Thymus (tissue), 14 donors: ENCODE measurements at places on chromosomes 2 and 18. TPM values are rescaled to one million over a fixed set of nuclear protein-coding genes. Genes with fewer than 3 reads are reported as not detected.

GRCh38 chr2:12321886-12322285 is 394.9 kb upstream of the TRIB2 start:
- H3K27me3 ChIP-seq = no peaks in the 10 kb centered on the region
- DNase-seq = no peak
- no peak overlapping the region for H3K27ac ChIP-seq
- H3K4me1 ChIP-seq = no peaks in the 10 kb centered on the region
- no peak overlapping the region for H3K4me3 ChIP-seq

- DNase-seq = peak; percentile 9
- no peaks in the 10 kb centered on the region for H3K27me3 ChIP-seq
- peak overlapping the region; percentile 98 for H3K27ac ChIP-seq
- peaks cover 8% of the 10 kb centered on the region for H3K4me1 ChIP-seq
- no peaks in the 10 kb centered on the region for H3K36me3 ChIP-seq
Observed at GRCh38 chr2:119760237-119760955, 674 bp downstream of the PTPN4 start.

DNA sequence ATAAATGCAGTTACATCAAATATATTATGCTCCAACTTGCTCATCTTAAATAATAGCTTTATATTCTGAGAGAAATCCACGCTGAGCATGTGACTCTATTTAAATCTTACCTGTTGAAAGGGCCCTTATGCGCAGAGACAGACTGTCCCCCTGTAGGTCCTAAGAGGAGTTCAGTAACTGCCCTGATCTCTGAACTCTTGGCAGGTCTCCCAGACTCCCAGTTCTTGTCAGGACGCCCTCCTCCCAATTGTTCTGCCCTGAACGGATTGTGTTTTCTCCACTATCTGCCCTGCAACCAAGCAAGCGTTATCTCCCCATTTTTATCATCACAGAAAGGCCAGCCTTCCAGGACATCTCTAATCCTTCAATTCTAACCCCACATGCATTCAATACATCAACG is 954.6 kb downstream of the TSN start:
- no peaks in the 10 kb centered on the region for H3K4me1 ChIP-seq
- H3K27me3 ChIP-seq = no peaks in the 10 kb centered on the region
- no peak overlapping the region for H3K27ac ChIP-seq
- no peaks in the 10 kb centered on the region for H3K36me3 ChIP-seq

GRCh38 chr2:238716171-238716570 is 131.7 kb upstream of the TWIST2 start:
- no peaks in the 10 kb centered on the region for H3K36me3 ChIP-seq
- DNase-seq = no peak
- H3K27ac ChIP-seq = no peak overlapping the region
- H3K27me3 ChIP-seq = no peaks in the 10 kb centered on the region
- no peaks in the 10 kb centered on the region for H3K4me1 ChIP-seq

DNA sequence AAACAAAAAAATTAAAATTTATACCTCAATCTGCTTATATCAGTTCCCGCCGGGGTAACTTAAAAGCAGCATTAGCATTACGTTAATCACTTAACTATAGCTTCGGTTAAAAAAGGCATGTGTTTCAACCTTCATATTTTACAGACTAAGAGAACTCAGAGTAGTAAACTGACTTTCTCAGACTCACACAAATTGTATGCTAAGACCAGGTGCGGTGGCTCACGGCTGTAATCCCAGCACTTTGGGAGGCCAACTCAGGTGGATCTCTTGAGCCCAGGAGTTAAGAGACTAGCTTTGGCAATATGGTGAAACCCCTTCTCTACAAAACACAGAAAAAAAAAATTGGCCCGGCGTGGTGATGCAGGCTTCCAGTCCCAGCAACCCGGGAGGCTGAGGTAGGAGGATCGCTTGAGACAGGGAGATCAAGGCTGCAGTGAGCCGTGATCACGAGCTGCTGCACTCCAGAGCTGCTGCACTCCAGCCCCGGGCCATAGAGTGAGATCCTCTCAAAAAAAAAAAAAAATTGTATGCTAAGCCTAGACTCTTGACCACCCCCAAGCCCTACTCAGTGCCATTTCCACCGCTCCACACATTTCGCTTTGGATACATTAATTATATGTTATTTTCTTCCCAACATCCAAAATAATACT is 2.4 kb downstream of the HNRNPLL start:
- no peaks in the 10 kb centered on the region for H3K27me3 ChIP-seq
- peaks cover 6% of the 10 kb centered on the region for H3K4me1 ChIP-seq
- DNase-seq = no peak
- peak overlapping the region; percentile 5 for H3K27ac ChIP-seq
- H3K36me3 ChIP-seq = no peaks in the 10 kb centered on the region

GRCh38 chr2:25000503-25001324 is 29.0 kb upstream of the DNAJC27 start:
- H3K27ac ChIP-seq = no peak overlapping the region
- H3K36me3 ChIP-seq = no peaks in the 10 kb centered on the region
- no peaks in the 10 kb centered on the region for H3K4me1 ChIP-seq
- DNase-seq = no peak
- H3K4me3 ChIP-seq = no peak overlapping the region

DNA sequence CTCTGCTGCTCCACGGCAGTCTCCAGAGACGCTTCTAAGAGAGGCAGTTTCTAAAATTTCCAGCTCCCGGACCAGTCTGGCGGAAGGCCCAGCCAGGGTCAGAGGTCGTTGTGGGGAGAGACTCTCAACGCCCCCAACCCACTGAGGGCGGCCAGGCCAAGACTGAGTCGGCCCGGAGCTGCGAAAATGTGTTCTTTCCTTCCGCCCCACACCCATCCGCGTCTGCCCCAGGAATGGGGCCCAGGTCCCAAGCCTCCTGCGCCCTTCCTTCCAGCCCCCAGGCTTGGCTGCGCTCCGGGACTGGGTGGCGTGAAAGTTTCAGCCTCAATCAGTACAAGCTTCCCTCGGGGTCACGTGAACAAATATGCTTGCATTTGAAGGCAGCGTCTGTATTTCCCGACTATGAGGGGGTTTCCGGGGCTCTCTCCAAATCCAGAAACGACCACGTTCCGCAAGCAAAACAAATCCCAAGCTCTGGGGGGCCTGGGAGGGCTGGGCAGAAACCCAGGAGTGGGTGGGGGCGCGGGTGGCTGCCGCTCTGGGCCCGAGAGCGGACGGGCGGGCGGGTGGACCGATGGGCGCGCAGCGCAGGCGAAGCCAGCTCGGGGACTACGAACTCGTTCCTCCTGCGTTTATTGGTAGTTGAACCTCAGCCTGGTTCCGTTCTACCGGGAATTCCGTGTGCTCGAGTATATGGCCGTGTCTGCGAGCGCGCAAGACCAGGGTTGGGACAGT is 3.3 kb downstream of the HOXD3 start:
- DNase-seq = no peak
- peaks cover 18% of the 10 kb centered on the region for H3K4me1 ChIP-seq
- H3K27ac ChIP-seq = no peak overlapping the region
- H3K27me3 ChIP-seq = peaks cover 100% of the 10 kb centered on the region
- no peaks in the 10 kb centered on the region for H3K36me3 ChIP-seq

GRCh38 chr2:85772019-85772745 is 18.4 kb downstream of the ATOH8 start:
- H3K27ac ChIP-seq = peak overlapping the region; percentile 17
- no peak overlapping the region for H3K4me3 ChIP-seq
- H3K27me3 ChIP-seq = peaks cover 49% of the 10 kb centered on the region
- peak; percentile 34 for DNase-seq

The DNAJC5G gene
- polyA plus RNA-seq = 0.02 TPM

DNA sequence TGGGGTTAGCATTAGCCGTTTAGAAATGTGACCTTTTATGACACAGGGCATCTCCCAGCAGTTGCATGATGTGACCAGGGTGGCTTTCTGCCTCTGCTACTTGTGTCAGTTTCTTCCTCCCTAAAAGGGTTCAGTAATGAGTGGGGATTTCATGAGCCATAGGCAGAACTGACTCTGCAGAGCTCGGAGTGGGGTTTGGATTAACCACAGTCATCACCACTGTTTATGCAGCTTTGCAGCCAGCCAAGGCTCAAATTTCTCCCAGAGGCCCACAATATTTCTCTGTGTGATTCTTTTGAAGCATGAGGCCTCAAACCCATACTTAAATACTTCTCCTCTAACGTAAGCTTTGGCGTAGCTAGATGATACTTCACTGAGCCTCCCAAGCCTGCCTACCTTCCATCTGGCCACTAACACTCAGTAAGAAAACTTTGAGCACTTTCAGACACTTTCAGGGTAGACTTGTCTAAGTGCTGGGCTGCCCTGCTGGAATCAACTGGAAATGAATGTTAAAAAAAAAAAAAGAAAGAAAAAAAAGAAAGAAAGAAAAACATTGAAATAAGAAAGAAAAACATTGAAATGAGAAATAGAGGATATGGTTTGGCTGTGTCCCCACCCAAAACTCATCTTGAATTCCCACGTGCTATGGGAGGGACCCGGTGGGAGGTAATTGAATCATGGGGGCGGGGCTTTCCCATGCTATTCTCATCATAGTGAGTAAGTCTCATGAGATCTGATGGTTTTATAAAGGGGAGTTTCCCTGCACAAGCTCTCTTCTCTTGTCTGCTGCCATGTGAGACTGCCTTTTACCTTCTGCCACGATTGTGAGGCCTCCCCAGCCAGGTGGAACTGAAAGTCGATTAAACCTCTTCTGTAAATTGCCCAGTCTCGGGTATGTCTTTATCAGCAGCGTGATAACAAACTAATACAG is 11.5 kb upstream of the LAPTM4A start:
- no peaks in the 10 kb centered on the region for H3K36me3 ChIP-seq
- H3K4me1 ChIP-seq = no peaks in the 10 kb centered on the region
- no peak overlapping the region for H3K4me3 ChIP-seq

The CRYBA2 gene
- 0.55 TPM for polyA plus RNA-seq

The GPAT2 gene
- polyA plus RNA-seq = 3.4 TPM

The KCMF1 gene
- 32.5 TPM for polyA plus RNA-seq

GRCh38 chr2:235860111-235860510 is 308.1 kb downstream of the GBX2 start:
- H3K27ac ChIP-seq = no peak overlapping the region
- H3K4me1 ChIP-seq = no peaks in the 10 kb centered on the region
- H3K36me3 ChIP-seq = no peaks in the 10 kb centered on the region
- DNase-seq = no peak
- peaks cover 13% of the 10 kb centered on the region for H3K27me3 ChIP-seq

DNA sequence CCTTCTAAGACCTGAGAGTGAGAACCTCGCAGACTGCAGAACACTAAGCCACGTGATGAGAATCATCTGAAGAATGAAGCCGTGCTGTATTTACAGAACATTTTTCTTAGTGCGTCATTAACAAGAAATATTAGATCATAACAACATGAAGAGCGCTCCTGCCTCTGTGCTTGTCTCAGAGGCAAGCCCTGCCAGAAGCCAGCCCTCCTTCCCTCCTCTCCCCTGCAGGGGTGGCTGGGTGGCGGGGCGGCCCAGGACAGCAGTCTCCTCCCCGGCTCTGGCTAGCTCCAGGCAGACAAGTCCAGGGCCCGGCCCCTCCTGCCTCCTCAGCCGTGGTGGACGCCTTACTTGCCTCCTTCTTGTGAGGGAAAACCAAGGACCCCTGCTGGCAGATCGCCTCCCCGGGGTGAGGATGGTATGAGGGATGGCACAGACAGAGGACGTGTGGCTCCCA is 262.7 kb downstream of the TWIST2 start:
- H3K4me3 ChIP-seq = no peak overlapping the region
- peaks cover 98% of the 10 kb centered on the region for H3K36me3 ChIP-seq
- no peaks in the 10 kb centered on the region for H3K27me3 ChIP-seq

The GNLY gene
- polyA plus RNA-seq = 7.0 TPM

DNA sequence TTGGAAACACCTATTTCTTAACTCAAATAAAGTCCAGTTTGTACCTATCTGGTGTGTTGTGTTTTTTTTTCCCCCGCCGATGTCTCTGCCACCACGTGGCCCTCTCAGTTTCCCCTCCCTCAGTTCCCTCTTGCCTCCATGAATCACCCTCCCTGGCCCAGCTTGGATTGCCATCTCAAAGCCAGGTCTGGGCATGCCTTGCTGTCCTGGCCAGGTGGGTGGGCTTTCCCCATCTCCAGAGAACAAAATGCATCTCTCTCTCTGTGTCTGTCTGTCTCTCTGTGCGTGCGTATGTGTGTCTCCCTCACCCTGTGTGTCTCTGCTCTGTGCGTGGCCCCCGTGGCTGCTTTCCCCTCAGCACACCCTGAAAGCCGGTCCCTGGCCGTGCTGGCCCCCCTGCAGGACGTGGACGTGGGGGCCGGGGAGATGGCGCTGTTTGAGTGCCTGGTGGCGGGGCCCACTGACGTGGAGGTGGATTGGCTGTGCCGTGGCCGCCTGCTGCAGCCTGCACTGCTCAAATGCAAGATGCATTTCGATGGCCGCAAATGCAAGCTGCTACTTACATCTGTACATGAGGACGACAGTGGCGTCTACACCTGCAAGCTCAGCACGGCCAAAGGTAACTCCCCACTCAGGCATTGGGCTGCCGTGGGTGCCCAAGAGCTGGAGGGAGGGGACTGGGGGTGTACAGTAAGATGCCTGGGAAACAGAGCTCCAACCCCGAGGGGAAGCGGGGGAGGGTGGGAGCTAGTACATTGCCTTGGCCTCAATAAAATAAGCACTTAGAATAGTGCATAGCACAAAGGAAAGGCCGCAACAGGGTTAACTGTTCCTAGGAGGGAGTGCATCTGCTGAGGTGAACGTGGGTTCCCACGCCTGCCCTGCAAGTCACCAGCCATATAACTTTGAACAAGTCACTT is 31.6 kb upstream of the GMPPA start:
- peaks cover 3% of the 10 kb centered on the region for H3K27me3 ChIP-seq
- no peak for DNase-seq
- no peaks in the 10 kb centered on the region for H3K4me1 ChIP-seq
- H3K27ac ChIP-seq = no peak overlapping the region
- H3K4me3 ChIP-seq = no peak overlapping the region
- no peaks in the 10 kb centered on the region for H3K36me3 ChIP-seq

DNA sequence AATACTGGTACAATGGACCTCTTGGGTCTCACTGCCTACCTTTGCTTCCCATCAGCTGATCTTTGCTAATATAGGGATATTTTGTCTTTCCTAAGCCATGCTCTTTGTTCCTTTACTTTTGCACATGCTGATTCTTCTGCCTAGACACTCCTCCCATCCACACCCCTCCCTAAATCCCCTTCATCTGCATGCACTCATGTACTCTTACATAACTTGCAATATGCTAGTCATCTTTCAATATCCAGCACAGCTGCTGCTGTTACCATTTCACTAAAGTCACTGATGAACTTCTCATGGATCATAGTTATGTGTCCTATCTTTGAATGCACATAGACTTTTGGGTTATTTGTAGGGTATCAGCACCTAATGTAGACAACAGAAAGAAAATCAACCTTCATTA is 18.5 kb upstream of the DTNA start:
- no peaks in the 10 kb centered on the region for H3K4me1 ChIP-seq
- no peaks in the 10 kb centered on the region for H3K36me3 ChIP-seq
- no peak for DNase-seq
- H3K4me3 ChIP-seq = no peak overlapping the region
- no peaks in the 10 kb centered on the region for H3K27me3 ChIP-seq
- H3K27ac ChIP-seq = no peak overlapping the region

- H3K36me3 ChIP-seq = peaks cover 18% of the 10 kb centered on the region
- peak; percentile 15 for DNase-seq
- H3K4me3 ChIP-seq = no peak overlapping the region
- H3K27me3 ChIP-seq = no peaks in the 10 kb centered on the region
Observed at GRCh38 chr2:178530625-178531142, 50.4 kb downstream of the PLEKHA3 start.

The UGT1A1 gene
- polyA plus RNA-seq = 0.32 TPM

The TLX2 gene
- polyA plus RNA-seq = 0.11 TPM

- H3K4me3 ChIP-seq = no peak overlapping the region
- no peaks in the 10 kb centered on the region for H3K4me1 ChIP-seq
- no peak for DNase-seq
- no peak overlapping the region for H3K27ac ChIP-seq
Observed at GRCh38 chr2:28339516-28340175, 53.0 kb upstream of the FOSL2 start.
